ENCODE measurements at places on chromosomes 1 and 21.

GRCh38 chr1:58702261-58703141 is 2.6 kb upstream of the MYSM1 start:
- no peak for DNase-seq

DNA sequence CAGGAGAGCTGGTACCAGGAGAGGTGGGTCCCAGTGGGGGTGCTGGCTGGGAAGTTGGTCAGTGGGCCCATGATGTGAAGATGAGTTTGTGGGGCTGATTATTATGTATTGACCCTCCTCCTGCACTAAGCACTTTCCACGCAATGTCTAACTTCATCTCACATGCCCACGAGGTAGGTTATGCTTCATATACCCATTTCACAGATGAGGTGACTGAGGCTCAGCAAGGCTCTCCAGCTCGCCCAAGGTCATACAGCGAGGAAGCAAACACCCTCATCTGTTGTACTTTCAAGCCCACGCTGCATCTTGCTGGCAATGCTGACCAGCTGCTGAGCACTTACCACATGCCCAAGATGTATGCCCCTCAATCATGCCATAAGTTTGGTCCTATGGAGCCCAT is 175.8 kb downstream of the GRIK3 start:
- DNase-seq: no peak

- no peak for DNase-seq
These were observed 35.8 kb downstream of the OLFML3 start for GRCh38 chr1:114015075-114015474.

GRCh38 chr21:27646691-27647090 is 679.8 kb upstream of the ADAMTS5 start:
- no peak for DNase-seq

DNA sequence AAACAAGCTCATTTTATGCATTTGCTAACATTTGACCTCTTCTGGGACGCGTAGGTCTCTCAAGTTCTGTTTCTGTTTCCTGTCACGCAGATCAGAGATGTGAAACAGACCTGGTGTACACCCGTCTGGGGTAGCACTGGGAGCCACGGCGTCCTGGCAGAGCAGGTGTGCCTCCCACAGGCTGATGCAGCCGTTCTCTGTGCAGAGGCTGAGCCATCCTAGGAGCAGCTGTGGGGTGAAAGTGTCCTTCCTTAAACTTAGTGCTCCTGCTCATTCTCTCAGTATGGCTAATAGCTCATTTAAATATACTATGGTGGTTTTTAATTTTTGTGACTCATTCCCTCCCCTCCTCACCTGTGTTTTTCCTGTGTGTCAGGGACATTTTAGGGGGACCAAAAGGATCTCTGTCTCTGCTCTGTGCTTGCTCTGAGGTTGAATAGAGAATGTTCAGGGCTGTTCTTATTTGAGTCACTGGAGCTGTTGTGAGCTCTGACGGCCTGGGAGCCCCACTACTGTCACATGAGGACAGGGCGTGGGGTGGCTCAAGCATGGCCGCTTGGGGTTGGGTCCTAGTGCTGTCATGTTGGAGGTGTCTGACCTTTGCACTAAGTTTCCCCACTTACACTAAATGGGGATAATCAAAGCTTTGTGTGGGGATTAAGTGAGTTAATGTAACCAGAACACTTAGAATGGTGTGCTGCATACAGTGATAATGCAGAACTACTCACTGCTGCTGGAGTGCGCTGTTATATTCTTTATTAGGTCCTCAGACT is 43.0 kb downstream of the GALNT2 start:
- DNase-seq: no peak

- no peak for DNase-seq
These were observed 93.9 kb downstream of the ST3GAL3 start for GRCh38 chr1:43801203-43801602.

- no peak for DNase-seq
These were observed 17.4 kb upstream of the HNRNPU start for GRCh38 chr1:244881552-244882280.

- no peak for DNase-seq
These were observed 191.4 kb downstream of the FOXD2 start for GRCh38 chr1:47629201-47629600.

DNA sequence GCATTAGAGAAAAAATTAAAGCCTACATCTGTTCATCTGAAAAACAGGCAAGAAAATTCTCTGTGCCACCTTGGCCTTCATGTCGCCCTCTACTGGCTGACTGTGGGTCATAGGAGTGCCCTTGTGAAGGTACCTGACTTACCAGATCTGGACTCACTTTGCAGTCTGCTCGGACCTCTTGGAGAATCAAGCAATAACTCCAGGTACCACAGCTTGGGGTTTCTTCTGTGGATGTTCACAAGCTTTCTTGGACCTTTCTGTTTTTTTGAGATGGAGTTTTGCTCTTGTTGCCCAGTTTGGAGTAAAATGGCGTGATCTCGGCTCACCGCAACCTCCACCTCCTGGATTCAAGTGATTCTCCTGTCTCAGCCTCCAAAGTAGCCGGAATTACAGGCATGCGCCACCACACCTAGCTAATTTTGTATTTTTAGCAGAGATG is 2.4 kb upstream of the PRAMEF18 start:
- DNase-seq: no peak

DNA sequence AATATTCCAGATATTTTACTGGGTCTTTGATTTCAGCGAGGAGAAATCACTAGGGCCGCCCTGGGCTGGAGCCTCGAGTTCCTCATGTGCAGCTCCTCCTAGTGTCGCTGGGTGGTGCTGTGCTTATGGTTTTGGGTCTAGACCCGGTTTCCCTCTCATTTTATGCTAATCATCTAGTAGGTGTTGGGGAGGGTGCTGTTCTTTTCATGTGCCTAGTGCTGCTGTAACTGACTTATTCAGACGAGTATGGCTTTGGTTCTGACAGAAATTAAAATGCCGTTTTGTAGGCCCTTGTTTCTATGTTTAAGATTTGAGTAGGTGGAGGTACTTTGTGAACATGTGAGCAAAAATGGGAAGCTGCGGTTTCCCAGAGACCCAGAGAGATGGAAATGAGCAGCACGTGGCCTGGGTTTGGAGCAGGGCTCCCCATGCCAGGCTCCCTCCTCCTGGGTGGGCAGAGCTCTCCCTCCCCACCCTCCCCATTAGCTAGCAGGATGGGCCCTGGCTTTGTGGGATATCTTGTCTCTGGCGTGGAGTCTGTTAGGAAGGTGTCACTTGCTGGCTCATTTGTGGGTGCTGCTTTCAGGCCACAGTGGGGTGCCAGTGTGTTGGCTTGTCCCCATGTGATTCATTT is 74.0 kb upstream of the GPR88 start:
- DNase-seq: peak; percentile 72

GRCh38 chr1:21251773-21252471 is 38.3 kb downstream of the ECE1 start:
- peak; percentile 94 for DNase-seq

- DNase-seq: no peak
These were observed 123.8 kb upstream of the TSPAN2 start for GRCh38 chr1:115213130-115213529.

DNA sequence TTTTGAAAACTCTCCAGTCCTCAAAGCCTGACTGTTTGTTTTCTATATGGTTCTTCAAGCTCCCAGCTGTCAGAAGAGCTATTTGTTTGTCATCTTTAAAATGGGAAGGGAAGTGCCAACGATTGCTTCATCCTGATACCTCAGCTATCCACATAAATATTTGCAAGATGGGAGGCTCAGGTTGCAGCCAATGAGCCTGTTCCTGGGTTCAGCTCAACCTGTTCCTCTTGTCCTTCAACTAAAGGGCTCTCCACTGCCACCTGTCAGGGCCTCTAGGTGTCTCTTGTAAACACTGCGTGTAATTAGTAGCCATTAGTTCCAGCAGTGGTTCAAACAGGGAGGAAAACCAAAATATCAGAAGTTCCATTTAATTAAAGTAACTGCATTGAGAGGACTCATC is 445.1 kb downstream of the AJAP1 start:
- no peak for DNase-seq

DNA sequence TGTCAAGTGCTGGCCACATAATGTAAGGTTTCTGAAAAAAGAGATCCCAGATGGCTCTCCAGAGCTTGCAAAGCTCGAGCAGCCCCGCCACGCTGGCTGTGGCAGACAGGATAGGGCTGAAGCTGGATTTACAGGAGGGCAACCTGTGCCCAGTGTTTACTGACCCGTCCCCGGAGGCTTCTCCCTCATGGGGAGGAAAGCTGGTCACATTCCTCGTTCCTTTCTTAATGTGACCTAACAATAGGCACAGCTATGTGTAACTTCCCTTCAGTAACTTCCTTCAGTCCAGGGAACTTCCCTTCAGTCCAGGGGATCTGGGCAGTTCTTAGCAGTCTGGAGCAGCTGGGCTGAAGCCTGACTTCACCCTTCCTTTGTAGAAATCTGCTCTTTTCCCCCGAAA is 7.7 kb downstream of the SLFNL1 start:
- DNase-seq: no peak

- peak; percentile 84 for DNase-seq
These were observed 55.3 kb upstream of the WASF2 start for GRCh38 chr1:27545271-27545670.

- DNase-seq: peak; percentile 31
These were observed 7.1 kb downstream of the CHRNB2 start for GRCh38 chr1:154574716-154575115.

GRCh38 chr1:77385551-77385950 is 103.7 kb downstream of the AK5 start:
- no peak for DNase-seq

- no peak for DNase-seq
These were observed 9.4 kb downstream of the CFHR4 start for GRCh38 chr1:196897158-196897828.

DNA sequence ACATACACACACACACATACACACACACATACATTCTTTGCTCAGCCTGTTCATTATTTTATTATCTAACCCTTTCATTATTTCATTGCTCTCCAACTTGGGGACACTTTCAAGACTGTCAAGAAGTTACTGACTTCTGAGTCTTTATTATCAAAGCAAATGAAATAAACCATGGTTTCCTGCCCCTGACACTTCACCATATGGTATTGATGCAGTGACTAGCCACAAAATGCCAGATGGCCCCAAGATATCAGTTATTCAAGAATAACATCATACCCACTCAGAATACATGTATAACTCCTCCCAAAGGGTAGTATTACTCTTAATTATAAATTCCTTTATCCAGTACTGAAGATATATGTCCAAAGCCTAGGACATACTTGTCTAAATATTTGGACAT is 197.3 kb downstream of the MRPL39 start:
- no peak for DNase-seq

DNA sequence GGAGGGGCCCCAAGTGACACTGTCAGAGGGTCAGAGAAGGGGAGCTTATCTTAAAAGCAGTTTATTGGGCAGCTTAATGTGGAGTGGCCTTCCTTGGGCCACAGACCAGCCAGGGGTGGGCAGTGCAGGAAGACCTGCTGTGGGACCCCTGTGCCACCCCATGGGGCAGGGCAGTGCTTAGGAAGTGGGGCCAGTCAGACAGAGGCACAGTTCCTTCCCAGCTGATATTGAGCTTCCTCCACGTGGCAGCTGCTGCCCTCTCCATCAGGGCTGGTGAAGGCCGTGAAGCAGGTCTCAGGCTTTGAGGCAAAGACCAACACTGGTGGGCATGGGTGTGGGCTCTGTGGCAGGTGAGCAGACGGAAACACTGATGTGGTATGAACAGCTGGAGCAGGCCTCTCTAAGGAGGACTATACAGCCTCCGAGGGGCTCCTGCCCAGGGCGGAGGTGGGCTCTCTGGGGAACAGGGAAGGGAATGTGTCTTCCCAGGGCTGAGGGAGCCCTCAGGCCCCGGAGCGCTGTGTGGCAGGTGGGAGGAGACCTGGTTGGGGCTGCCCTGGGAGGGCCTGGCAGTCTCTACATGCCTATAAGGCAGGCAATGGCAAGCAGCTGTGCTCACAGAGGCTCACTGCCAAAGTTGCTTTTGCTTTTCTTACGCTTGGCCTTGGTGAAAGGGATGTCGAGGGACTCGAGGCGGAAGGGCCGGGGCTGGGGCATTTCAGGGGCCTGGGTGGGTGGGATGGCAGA is 3.0 kb upstream of the DDOST start:
- no peak for DNase-seq

- peak; percentile 86 for DNase-seq
These were observed 25.1 kb downstream of the ZBTB17 start for GRCh38 chr1:15950763-15951295.

GRCh38 chr21:43572446-43572845 is 86.8 kb downstream of the HSF2BP start:
- DNase-seq: no peak

GRCh38 chr1:243462929-243463697 is 207.3 kb downstream of the SDCCAG8 start:
- DNase-seq: no peak

GRCh38 chr1:203056516-203056915 is 29.3 kb downstream of the MYOG start:
- no peak for DNase-seq

DNA sequence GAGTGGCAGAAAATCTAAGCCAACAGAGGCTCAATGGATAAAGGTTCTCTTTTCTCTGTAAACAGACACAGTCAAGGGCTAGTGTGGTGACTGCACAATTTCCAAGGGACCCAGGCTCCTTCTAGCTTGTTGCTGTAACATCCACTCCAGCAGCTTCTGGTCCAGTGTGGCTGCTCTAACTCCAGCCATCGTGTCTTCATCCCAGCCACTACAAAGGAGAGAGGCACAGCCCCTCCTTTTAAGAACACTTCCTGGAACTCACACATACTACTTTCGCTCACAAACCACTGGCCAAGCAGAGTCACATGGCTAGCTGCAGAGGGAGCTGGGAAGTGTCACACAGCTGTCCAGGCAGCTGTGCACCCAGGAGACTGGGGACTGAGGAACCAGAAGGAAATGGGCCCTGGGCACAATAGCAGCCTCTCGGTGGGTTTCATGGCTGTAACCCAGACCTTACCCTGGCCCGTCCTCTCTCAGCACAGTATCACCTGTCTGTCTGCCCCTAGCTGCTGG is 188.6 kb upstream of the VAMP3 start:
- no peak for DNase-seq
